ENCODE measurements at places on chromosomes 2 and 18. TPM values are rescaled to one million over a fixed set of nuclear protein-coding genes. Genes with fewer than 3 reads are reported as not detected.

The ACMSD gene
- total RNA-seq = not detected

DNA sequence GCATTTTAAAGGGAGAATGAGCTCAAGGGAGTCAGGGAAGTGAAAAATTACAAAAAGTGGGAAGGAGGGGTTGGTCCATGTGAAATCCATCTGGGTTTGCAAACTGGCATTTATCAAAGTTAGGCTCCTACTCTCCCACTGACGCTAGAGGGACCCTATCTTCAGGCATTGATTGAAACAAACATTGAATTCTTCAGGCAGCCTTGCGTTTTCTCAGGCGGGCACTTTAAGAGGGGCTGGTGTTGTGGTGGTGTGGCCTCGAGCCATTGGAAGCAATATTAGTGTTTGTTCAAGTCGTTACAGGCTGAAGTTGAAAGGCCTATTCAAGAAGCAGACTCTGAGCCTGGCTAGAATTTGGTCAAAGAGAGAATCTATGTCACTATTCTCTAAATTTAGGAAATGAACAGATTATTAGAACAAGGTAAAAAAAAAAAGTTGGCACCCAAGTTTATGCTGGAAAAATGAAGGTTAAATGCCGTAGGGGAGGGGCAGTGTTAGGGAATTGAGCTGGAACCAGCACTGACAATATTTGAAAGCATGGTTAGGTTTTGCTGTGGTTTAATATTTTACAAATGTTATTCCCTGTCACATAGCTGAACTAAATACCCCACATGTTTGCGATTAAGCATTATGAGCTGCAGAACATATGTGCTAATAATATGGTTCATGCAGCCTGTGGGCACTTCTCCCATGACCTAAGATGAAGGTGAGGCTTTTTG, 36.8 kb downstream of the STON1 start:
- DNase-seq = no peak

GRCh38 chr2:195579776-195580555, 77.1 kb upstream of the SLC39A10 start:
- no peak for DNase-seq

GRCh38 chr2:120658042-120658769, 77.5 kb upstream of the GLI2 start:
- no peak for DNase-seq

DNA sequence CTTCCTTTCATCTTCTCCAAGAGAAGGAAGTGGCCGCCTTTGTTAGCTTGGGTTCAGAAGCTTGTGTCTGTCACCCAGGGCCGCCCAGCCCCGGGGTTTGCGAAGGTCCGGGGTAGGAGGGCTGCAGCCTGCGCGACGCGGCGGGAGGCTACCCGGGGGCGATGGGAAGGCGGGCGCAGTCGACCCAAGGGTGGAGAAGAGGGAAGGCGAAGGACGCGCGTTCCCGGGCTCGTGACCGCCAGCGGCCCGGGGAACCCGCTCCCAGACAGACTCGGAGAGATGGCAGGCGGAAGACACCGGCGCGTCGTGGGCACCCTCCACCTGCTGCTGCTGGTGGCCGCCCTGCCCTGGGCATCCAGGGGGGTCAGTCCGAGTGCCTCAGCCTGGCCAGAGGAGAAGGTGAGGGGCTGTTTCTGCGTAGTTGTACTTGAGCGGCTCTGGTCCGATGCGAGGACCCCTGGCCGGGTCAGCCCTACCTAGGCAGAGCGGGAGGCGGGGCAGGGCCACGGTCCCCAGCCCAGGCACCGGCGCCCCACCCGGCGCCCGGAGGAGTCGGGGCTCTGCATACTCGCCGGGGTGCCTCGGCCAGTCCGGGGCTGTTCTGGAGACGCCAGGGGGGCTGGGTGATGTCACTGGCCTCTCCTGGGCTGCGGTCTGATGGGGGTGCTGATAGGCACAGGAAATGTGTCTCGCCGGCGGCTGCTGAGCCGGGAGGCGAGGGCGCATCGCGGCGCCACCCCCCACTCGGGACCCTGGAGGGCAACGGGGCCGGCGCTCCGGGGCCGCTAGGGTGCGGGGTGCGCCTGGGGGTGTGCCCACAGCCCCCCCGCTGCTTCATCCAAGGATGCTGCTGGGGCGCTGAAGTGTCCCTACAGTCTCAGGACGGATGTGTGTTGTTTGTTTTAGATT, at the start of gene QPCT:
Gene QPCT (plus strand): TSS at position 178 of the 909 bp plus-strand sequence. CDS start 102 bp downstream, at position 280.
- DNase-seq = peak; percentile 73

GRCh38 chr2:201235860-201236811, 24.2 kb upstream of the CASP8 start:
- peak; percentile 77 for DNase-seq
